ELF-1 (cell line): ENCODE measurements at places on chromosomes 1 and 21.
A peak's percentile ranks its signal among the peaks of the same experiment; 100 is the strongest.

DNA sequence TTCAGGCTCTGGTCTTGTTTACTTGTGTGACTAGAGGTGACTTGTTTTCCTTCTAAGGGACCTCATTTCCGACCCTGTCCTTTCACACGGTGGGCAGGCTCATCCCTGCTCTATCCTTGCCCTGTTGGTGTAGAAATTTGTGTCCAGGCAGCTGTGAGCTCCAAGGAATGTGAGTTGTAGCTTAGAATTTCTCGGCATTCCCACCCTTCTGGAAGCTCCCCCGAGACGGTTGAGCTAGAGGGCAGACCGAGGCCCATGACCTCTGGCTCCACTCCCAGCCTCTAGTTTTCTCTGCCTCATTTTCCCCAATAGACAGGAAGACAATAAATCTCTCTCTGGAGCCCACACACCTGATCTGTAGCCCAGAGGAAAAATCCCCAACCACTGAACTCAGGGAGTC is 100.9 kb downstream of the NAV1 start:
- no peak for DNase-seq

GRCh38 chr1:107626073-107626796 is 338.7 kb downstream of the VAV3 start:
- DNase-seq = no peak

DNA sequence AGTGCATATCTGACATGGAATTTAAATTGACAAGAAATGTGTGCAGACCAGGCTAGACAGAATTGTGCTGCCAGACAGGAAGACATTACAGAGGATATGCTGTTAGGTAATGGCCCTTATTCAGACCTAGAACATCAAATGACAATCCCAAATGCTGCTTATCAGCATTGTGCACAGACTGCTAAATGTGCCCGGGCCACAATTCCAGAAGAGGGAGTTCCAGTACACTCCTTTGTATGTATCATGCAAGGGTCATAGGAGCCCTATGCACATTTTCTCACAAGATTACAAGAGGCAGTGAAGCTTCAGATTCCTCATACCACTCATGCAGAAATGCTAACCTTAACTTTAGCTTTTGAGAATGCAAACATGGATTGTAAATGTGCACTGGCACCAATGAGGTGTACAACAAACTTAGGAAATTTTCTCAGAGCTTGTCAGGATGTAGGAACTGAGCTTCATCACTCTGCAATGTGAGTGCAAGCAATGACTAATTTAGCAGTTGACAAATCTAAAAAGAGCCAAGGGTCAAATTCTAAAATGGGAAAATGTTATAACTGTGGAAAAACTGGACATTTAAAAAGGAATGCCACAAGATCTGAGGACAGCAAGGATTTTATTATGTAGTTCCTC is 273.5 kb downstream of the COL11A1 start:
- no peak for DNase-seq

DNA sequence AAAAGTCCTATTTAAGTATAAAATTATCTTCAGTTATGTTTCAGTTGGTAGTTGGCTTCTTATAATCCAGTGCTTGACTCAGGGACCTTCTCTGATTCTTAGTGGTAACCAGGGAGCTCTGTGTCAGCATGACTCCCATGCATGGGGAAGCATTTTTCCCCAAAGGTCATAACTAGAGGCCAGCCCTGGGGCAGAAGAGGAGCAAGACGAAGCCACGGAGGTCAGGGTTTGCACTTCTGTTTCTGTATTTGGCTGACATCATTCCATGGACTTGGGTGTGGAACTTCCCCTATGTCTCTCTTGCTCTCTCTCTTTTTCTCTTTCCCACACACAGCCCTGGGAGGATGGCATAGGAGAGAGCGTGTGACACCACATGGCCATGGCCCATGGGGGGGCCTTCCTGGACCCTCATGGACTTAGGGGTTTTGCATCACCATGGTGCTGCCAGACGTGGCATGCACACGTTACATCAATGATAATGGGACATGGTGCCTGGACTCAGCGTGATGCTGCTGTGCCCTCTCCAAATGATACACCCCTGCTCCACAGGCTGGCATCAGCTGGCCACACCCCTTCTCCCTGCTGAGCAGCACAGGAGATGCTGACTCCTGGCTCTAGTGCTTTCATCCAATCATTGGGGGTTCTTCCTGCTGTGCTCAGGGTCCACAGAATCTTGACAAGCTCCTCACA is 260.5 kb downstream of the KCNJ6 start:
- no peak for DNase-seq

DNA sequence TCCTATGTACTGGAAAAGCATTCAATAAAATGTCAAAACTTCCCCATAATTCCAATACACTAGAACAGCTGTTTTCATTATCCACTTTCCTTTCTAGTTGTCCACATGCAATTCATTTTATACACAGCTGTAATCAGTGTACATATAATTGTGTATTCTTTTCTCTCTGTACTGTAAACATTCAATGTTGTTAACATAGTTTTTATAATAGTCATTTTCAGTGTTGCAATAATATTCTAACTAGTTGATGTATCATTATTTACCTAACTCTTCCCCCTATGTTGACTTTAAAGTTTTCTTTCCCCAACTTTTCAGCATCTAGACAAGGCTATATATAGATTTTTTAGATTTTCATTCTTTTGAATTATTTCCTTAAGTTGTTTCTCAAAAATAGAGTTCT is 44.4 kb downstream of the DIPK1A start:
- DNase-seq = no peak

DNA sequence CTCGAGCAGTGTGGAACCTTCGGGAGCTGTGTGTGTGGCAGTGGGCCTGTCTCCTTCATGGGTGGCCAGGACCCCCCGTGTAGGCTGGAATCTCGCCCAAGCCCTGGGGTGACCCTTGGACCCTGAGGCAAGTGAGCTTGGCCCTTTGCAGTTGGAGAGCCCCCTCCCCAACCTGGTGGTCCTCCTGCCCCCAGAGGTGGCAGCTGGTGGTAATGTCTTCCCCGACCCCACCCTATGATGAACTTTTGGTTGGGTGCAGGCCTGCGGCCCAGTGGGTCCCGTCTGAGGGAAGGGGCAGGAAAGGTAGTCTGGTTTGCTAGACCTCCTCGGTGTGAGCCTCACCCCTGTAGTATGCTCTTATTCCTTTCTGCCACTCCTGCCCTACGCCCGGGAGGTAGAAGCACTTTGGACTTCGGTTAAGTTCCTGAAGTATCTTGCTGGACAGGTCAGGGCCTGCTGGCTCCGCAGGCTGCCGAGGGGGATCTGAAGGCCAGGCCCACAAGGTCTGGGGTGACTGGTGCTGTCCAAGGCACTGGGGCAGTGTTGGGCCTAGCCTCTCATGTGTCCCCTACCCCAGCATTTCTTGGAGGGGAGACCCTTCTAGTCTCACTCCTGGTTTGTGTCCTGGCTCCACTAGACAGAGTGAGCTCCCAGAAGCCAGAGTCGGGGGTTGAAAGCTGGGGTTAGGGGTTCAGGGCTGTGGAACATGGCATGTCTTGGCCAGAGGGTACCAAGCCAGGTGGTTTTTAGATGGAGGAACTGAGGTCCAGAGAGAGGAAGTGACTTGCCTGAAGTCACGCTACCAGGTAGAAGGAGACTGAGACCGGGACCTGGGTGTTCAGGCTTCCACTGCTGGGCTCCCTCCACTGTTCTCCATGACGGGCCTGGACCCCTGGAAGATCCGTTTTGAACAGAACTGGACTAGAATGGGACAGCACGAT is 1.8 kb downstream of the ZNF362 start:
- peak; percentile 37 for DNase-seq

GRCh38 chr1:28286111-28286510 is 26.8 kb downstream of the SESN2 start:
- DNase-seq = no peak

- DNase-seq = no peak
Observed at GRCh38 chr21:41769111-41769510, 2.3 kb upstream of the RIPK4 start.

DNA sequence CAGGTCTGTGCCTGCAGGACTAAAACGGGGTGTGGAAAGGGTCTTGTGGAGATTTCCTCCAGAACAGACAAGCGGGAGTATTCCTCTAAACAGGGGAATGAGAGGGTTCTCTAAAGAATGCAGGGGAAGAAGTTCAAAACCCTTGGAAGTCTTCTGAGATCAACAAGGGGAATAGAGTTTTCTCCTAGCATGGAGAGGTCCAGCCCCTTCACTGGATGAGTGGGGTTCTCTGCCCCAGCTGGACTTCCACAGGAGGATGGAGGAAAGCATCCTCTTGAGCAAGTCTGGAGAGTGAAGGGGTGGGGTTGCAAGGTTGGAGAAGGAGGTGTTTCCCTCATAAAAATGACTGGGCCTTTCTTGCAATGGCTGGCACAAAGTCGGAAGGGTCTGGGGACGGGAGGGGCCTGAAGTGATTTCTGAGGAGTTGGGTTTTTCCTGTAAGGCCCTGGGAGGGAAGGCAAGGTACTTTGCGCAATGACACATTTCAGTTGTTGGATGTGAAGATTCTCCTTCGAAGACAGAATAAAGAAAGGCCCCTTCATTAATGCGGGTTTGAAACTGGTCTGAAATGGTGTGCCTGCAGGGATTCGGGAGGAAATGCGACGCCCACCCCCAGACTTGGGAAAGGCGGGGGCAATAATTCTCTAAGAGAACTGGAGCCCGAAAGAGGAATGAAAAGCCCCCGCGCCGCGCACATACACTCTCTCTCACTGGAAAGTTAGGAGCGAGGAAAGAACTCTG is 884 bp downstream of the SPATA6 start:
- no peak for DNase-seq

DNA sequence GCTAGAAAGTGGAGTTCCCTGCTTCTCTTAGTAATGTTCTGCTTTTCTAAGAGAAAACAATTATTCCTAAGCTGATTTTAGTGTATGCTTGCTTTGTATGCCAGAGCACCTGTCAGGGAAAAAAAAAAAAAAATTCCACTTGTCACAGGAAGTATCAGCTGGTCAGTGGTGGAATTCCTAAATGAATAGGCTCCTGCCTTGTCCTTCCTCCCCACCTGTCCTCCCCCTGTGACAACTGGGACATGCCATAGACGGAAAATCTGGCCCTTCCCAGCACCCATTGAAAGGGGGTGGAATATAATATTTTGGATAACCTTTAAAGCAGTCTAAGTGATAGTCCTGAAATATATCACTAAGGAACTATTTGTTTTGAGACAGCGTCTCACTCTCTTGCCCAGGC is 10.8 kb downstream of the FNDC5 start:
- DNase-seq = no peak

- DNase-seq = no peak
Observed at GRCh38 chr1:71561729-71562128, 480.9 kb upstream of the ZRANB2 start.
